ENCODE measurements at places on chromosomes 6 and 20. TPM values are rescaled to one million over a fixed set of nuclear protein-coding genes. Genes with fewer than 3 reads are reported as not detected.

Gene HLA-DOA
- total RNA-seq, result 358 TPM

GRCh38 chr6:75281653-75282052 lies 2.9 kb downstream of the TMEM30A start:
- no peaks in the 10 kb centered on the region for H3K36me3 ChIP-seq
- no peak overlapping the region for H3K27ac ChIP-seq
- no peaks in the 10 kb centered on the region for H3K27me3 ChIP-seq
- H3K4me3 ChIP-seq, result peak overlapping the region; percentile 93

DNA sequence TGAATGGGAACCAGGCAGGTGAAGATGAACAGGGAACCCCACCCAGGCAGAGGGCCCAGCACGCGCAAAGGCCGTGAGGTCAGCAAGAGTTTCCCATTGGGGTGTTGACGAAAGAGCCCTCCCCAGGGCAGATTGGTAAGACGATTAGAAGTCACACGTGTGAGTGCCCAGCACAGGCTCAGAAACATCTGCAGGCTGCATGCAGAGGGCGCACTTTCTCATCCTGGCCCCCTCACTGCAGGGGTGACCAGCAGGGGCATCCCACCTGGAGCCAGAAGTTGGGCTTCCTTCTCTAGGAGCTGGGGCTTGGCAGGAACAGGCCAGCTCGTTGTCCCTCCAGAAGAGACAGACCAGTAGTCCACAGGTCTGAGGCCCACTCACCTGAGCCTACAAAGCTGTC lies 38.4 kb downstream of the VSTM2L start:
- no peaks in the 10 kb centered on the region for H3K36me3 ChIP-seq
- no peaks in the 10 kb centered on the region for H3K4me1 ChIP-seq
- H3K4me3 ChIP-seq, result no peak overlapping the region
- no peaks in the 10 kb centered on the region for H3K27me3 ChIP-seq
- H3K27ac ChIP-seq, result no peak overlapping the region

DNA sequence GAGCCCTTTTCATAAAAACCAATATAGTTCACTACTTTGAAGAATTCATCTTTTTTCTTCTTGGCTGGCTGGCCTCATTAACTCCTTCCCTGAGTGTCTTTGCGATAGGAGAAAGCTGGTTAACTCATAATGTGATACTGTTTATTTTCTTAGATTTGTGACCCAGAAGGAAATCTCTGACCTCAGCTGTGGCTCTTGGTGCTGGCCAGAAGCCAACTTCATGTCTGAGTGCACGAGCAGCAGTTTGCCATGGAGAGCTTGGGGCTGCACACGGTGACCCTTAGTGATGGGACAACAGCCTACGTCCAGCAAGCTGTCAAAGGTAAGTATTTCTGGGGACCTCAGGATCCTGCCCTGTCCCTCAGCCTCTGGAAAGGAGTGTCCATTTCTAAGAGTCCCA lies 16.7 kb upstream of the DEF6 start:
- DNase-seq, result no peak
- H3K27ac ChIP-seq, result no peak overlapping the region
- H3K36me3 ChIP-seq, result peaks cover 27% of the 10 kb centered on the region
- H3K4me3 ChIP-seq, result no peak overlapping the region
